Fibroblast of lung (primary cell): ENCODE measurements at places on chromosomes 6 and 20.

- DNase-seq = no peak
These were observed 178.7 kb downstream of the OTOR start for GRCh38 chr20:16926626-16927430.

- peak; percentile 53 for DNase-seq
These were observed 192.8 kb downstream of the LY86 start for GRCh38 chr6:6781172-6781872.

- DNase-seq = peak; percentile 21
These were observed 60.2 kb downstream of the SCML4 start for GRCh38 chr6:107763946-107764345.

DNA sequence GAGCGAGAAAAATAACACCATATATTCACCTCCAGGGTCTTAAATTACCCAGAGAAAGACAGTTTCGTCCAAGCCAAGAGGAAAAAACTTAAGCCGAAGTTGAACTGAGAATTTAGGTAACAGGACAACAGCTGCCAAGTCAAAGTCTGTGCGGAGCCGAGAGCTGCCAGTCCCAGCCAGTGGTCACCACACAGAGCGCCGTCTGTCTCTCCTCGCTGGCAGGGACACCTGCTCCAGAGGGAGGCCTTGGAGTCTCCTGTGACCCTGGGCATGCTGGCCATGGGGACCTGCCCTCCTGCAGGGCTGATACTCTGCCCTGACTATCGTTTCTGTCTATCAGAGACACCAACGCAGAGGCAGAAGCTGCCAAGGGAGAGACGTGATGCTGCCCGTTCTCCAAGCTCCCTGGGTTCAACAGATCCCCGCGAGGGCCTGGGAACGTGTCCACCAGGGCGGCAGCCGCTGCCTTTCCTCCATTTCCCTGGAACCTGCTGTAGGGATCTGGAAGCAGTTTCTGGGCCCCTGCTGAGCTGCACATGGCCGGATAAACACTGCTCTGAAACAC lies 341.3 kb downstream of the SMOC2 start:
- DNase-seq = no peak

GRCh38 chr20:60727425-60727824 lies 524.6 kb upstream of the CDH4 start:
- no peak for DNase-seq

DNA sequence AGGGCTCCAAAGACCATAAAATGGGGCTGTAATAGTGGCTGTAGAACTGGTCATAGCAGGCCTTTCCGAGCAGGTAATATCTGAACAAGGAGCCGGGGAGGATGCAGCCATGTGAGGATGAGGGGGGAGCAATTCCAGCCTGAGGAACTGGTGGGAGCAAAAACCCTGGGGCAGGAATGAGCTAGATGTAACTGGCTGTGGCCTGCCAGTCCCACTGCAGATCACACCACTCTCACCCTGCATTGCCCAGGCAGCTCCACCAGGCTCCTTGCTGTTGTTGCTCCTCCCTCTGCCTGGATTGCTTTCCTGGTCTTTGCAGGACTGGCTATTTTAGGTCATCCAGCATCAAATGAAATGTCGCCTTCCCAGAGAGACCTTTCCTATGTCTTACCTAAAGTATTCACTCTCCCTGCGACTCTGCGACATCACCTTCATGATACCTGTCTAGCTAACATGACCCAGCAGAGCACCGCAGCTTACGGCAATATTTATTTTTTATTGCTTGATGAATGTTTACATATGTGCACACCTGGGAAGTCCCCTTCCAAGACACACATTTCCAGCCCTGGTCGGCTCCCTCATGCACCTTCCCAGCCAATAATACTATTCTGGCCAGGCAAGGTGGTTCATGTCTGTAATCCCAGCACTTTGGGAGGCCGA lies 2.4 kb upstream of the ZFP64 start:
- DNase-seq = no peak

- DNase-seq = no peak
These were observed 115.0 kb downstream of the PRKN start for GRCh38 chr6:162612613-162613012.

DNA sequence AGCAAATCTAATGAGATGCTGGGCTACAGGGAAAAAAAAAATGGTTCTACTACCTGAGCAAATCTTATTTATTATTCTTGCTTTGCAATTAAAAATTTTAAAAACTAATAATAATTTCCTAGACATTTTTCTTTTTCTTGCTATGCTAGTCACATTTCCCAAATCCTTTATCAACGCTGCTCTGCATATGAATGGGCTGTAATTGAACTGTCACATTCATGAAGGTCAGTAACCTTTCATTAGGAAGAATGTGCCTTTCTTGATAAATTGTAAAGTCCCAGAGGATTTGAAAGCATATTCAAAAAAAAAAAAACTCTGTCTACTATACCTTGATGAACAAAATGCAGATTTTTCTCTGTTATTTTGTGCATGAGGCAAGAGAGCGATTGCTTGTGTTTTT lies 538.7 kb upstream of the ID4 start:
- no peak for DNase-seq
